Stimulated activated memory B cell treated with anti-CD40 and anti-IgM and Interleukin-4, amounts not matched to agents 10 μg/mL and 1 μg/mL and 100 μg/mL, for 72 hours (primary cell): ENCODE measurements at places on chromosomes 5 and 9.
A peak's percentile ranks its signal among the peaks of the same experiment; 100 is the strongest.

DNA sequence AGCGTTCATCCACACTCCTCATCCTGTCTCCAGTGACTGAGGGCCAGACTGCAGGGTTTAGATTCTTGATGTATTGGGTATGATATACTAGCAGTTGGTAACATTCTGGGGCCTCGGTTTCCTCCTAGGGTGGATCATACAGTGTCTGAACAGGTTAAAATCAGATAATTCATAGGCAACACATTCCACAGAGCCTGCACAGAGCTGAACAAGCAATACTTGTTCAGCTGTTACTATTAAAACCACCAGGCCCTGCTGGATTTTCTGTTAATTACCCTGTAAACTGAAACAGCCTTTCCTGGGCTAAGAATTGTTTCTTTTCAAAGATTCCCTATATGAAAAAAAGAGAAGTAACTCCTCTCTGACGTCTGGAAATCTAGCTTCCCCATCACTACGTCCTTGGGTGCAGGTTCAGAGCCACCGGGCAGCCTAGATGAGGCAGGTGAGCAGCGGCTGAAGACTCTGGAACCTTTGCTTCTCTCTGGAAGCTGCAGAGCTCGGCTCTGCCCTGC lies 1313.5 kb upstream of the WWC1 start:
- no peak for ATAC-seq

GRCh38 chr9:2119566-2119965 lies 104.4 kb downstream of the SMARCA2 start:
- no peak for ATAC-seq

DNA sequence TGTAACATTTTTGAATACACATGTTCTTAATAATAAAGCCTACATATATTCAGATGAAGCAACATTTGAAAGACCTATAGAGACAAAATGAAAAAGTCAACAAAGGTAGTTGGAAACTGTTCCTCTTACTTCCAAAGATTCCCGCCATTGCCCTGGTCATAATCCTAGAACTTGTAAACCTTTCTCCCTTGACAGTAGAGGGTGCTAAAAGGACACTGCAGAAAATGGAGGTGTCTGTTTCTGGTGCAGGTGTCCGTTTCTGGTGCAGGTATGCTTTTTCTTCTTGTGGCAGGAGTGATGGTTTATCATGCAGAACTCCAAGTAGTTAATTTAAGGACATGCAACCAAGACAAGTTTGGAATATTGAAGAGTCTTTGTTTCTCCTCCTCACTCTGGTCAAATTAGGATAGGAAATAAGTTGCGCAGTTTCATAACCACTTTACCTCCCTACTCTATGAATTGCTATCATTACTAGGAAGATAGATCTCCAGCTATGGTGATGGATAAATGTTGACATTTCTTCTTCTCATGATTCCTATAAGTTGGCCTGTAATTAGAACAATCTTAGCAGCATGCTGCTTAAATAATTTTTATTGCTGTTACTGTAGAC lies 56.0 kb upstream of the FAM174A start:
- no peak for ATAC-seq

GRCh38 chr5:148381906-148382305 lies 1.9 kb upstream of the FBXO38 start:
- no peak for ATAC-seq

GRCh38 chr5:84816746-84817547 lies 432.3 kb upstream of the EDIL3 start:
- ATAC-seq = no peak

DNA sequence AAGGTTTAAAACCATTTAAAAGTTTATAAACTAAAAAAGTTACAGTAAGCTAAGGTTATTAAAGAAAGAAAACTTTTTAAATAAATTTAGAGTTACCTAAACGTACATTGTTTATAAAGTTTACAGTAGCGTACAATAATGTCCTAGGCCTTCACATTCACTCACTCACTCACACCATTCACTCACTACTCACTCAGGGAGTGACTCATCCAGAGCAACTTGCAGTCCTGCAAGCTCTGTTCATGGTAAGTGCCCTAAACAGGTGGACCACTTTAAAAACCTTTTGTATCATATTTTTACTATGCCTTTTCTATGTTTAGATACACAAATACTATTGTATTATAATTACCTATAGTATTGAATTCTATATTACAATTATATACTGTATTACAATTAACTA lies 190.8 kb upstream of the RASA1 start:
- ATAC-seq = no peak

DNA sequence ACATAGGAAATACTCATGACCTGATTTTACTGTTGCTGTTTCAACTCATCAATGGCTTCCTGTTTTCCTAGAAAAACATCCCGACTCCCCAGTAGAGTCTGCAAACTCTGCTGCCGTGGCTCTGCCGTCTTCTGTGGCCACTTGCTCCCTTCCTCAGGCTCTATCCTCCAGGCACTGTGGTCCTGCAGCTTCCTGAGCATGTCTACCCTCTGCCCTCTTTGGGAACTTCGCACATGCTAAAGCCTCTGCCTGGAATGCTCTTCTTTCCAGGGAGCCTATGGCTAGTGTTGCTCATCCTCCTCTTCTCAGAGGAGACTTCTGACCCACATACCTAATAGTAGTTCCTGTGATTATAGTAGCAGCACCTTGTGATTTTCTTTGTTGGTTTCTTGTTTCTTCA lies 256.9 kb downstream of the MAN2A1 start:
- ATAC-seq = no peak

- ATAC-seq = no peak
Observed at GRCh38 chr5:43101491-43101890, 19.2 kb upstream of the ZNF131 start.

DNA sequence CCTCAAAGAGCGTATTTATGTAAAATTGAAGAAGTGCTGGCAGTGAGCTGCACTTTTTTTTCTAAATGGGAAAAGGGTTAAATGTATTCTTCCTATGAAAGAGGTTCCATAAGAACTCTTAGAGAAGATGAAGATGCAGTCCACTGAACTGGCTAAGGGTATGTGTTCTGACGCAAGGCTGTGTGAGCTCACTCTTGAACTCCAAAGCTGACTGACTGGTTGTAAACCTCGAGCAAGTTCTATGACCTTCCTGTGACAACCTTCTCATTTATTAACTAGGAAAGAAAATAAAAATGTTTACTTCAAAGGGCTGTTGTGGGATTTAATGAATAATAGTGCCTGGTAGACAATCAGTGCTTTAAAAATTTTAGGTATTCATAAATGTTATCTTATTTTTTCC lies 46.7 kb downstream of the POC5 start:
- no peak for ATAC-seq

GRCh38 chr9:121684381-121685145 lies 33.1 kb downstream of the DAB2IP start:
- no peak for ATAC-seq

DNA sequence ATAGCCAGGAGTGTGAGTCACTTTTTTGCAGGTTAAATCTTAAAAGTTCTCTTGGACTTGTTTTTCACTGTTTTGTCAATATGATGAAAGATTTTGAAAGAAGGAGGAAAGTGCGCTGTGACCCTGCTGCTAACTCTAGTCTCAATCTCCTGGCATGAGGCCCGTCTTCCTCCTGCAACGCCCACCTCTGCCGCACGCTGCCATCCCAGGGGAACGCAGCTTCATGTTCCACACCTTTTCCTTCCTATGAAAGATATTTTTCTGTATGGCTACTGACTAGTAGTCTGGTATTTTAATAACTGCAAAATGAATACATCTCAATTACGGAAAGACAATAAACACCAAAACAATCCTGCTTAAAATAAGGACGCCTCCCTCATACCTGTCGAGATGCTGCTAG lies 8.3 kb downstream of the PPIC start:
- ATAC-seq = no peak

GRCh38 chr5:158234323-158235158 lies 375.6 kb upstream of the CLINT1 start:
- peak; percentile 80 for ATAC-seq

DNA sequence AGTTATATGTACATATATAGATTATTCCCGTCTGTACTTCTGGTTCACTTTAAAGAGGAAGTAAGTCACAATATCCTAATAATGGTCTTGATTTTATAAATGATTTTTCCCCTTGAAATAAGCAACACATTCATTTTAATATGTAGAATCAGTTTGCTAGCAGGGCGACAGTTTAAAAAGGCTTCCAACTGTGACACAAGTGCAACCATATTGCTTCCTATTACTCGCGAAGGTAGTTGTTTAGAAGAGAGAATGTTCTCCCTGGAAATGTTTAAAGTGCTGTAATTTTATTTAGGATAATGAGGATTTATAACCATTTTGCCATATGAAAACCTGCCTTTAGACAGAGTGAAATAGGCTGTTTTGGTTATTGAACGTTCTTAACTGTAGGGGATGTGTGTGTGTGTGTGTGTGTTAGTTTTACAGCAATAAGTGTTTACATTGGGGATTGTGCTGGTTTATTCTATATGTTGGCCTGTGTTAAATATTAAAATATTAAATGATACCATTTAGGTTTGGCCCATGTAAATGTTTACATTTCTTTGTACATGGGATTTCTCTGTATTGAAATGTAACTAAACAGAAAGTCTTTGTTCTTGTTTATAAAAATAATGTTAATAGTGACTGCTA lies 138.3 kb downstream of the PBX3 start:
- ATAC-seq = no peak

- no peak for ATAC-seq
Observed at GRCh38 chr5:160229190-160229742, at the start of gene FABP6. TSS of gene FABP6 (plus strand) at chr5:160229506. CDS start at chr5:160229558, 52 bp downstream.

DNA sequence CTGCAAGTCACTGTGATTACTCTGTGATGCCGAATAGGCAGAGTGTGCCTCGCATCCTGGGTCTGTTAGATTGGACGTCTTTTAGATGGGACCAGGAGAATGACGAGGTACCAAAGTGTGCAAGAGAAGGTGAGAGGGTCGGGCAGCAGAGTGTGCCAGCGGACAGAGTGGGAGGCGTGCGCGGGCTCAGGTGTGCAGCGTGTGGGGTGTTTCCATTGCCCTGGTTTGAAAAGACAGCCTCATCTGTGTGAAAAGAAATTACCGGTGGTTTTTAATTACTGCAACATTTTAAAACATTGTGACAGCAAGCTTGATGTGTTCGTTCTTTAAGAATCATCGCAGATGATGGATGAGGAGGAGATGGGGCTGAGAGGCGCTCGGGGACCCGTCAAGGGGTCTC lies 4.2 kb upstream of the FAM163B start:
- no peak for ATAC-seq

GRCh38 chr5:43675357-43675756 lies 72.4 kb downstream of the NNT start:
- ATAC-seq = no peak

DNA sequence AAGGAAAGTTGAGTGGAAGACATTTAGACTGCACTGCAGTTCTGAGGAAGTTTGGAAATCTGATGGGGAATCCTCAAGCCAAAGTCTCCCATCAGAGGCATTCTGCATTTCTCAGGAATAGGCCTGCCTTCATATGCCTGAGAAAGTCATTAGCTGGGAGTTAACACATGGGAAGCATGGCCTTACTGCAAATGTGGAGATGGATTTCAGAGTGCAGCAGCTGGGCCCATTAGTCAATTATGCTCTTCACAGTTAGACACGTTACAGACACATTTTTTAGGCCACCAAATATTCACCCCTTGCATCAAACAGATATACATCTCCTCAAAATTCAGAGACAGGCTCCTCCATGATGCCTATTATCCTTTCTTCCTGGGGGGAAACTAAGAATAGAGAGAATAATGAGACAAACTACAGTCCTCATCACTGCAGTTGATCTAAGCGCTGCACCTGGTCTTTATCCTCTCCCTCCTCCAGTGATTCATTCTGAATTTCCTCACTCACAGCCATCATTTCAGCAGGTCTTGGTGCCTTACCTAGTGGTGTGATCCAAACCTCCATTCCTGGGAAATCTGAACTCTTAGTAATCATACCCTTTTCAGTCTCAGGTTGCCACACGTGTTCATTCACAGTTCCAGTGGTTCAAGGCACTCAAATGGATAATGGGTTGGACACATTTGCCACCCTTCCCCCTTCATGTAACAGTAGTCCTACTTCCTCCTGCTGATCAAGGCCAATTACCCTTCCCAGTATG lies 47.9 kb upstream of the PPP2CA start:
- no peak for ATAC-seq

- ATAC-seq = no peak
Observed at GRCh38 chr9:8838136-8838535, 1038.6 kb upstream of the DMAC1 start.

- peak; percentile 94 for ATAC-seq
Observed at GRCh38 chr9:121156263-121156731, 45.4 kb downstream of the RAB14 start.

- no peak for ATAC-seq
Observed at GRCh38 chr9:124839612-124840299, 13.5 kb upstream of the WDR38 start.

- no peak for ATAC-seq
Observed at GRCh38 chr9:106403081-106403480, 459.9 kb upstream of the ZNF462 start.

DNA sequence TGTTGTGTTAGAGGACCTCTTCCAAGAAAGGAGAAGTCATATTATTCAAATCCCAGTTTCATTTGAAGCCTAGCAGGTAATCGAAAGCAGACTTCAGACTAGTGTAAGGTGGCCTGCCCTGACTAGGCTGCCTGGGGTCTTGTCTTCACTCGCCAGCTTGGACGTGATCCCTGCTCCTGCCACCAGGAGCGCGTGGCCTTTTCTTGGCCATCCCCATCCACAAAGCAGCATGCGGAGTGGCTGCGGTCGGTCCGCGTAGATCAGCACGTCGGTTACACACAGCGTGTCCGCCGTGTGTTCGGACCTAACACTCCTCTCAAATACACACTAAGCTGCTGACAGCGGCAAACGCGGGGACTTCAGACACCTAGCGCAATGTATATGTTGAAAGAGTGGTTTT lies 37.3 kb downstream of the CFAP77 start:
- no peak for ATAC-seq

DNA sequence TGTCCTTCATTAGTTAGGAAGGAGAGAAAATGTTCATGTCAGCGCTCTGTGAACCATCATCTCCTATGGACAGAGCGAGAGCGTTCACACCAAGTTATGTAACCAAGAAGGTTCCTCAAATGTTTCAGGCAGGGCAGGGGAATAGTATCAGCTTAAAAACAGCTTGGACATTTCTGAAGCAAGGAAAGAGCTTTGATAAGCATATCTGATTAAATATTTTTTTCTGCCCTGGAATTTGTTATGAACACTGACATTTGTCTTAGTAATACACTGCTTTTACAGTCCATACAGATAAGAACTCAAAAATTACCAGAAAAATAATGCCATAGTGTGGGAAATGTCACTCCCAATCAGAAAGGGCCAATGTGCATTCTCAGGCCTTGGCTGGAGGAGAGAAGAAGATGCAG lies 66.3 kb upstream of the LIFR start:
- ATAC-seq = no peak

DNA sequence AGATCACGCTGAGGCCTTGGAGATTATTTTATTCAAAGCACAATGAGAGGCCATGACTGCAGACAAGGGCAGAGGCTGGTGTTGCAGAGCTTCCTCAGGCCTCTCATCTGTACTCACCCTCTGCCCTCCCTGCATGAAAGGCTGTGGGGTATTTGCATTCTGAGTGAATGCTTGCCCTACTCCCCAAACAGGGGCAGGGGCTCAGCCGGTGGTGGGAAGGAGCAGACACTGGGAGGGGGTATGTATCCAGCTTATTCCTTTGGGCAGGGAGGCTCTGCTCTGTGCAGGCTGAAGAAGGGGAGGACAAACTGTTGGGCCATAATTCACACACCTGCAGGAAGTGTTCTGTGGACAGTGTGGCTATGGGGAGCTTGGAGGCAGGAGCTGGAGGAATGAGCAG lies 148.4 kb upstream of the PANK3 start:
- no peak for ATAC-seq

GRCh38 chr5:54643685-54644106 lies 126.1 kb downstream of the SNX18 start:
- no peak for ATAC-seq
